ENCODE measurements at places on chromosomes 5 and 9. TPM values are rescaled to one million over a fixed set of nuclear protein-coding genes. Genes with fewer than 3 reads are reported as not detected.

The YIPF5 gene
- 172 TPM for total RNA-seq

The PPIC gene
- total RNA-seq = 20.6 TPM

DNA sequence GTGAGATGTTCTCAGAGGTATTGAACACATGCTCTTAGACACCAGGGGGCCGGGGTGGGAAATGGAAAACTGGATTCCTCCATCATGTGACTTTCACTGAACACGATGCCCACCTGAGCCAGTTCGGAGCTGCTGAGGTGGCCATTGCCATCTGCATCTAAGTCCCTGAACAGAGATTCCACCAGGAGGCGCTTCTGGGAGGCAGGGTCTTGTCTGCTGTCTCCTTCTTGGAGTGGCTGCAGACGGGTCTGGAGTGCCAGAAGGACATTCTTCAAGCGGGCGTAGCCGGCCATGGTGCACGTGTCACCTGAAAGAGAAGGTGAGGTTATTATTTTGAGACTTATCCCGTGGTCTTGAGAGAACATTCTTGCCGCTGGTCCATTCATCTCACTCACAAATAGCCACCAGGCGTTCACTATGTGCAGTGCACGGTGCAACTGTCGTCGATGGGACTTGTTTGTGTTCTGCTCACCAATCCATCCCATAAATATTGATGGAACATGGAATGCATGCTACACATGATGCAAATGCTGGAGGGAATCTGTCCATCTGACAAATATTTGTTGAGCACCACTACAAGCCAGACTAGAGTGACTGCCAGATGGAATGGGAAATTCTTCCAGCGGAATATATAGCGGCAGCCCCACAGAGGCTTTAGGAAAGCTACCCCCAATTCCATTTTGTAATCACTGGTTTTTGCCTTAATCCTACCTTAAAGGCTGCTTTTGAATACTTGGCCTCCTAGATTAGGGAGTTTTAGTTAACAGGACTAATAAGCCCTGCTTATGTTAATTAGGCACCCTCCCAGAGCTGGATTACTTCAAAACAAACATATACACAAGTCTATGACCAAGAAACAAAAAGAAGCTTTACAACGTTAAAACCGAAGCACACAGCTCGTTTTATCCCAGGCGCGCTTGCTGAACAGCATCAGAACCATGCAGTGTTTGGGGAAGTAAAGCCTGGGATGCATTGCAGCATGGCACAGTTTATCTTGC lies 264.8 kb downstream of the HSPA4 start:
- no peak for DNase-seq

The ACOT12 gene
- not detected for total RNA-seq

DNA sequence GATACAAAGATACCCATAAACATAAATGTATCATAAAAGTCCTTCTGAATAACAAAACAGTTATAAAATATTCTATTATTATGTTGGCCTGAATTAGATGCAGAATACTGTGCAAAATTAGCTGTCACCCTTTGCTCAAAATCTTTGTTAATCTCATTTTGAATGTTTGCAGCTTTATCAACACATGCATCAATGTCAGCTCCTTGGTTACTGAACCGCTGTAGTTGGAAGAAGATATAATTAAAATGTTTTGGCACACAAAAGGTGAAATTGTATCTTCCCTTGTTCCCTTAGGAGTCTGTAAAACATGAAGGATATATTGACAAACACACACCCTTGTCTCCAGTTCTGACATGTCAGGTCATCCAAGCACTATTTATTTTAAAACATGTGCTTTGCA lies 146.3 kb upstream of the POU5F2 start:
- no peak for DNase-seq

The IL31RA gene
- total RNA-seq = 0.90 TPM

The FCN1 gene
- not detected for total RNA-seq

DNA sequence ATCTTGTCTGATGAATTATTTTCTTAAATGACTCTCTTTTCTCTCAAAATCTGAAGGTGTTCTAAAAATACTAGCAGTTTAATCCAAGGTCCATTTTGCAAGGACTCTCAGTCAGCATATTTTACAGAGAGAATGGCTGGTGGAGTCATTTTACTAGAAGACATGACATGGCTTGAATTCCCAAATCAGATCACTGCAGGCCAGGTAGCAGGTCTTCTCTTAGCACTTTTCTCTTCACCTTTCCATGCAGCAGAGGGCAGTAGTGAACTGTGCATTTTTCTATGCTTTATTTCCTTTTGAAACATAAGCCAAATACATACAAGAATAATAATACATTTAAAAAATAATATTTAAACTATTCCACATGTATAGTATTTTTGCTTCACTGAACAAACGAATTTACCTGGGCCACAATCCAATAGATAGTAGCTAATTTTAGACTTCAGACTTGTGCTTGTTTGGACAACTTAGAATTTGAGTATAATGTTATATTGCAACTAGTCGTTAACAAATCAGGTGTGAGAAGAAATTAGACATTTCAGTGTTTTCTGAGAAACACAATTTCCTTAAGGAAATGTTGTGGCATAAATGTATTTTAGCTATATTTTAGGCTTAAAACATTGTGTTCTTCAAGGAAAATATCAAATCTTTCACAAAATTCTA lies 289.4 kb upstream of the DAB2 start:
- peak; percentile 68 for DNase-seq

Measured in IMR-90 (cell line).